ENCODE measurements at places on chromosomes 3 and 15.

DNA sequence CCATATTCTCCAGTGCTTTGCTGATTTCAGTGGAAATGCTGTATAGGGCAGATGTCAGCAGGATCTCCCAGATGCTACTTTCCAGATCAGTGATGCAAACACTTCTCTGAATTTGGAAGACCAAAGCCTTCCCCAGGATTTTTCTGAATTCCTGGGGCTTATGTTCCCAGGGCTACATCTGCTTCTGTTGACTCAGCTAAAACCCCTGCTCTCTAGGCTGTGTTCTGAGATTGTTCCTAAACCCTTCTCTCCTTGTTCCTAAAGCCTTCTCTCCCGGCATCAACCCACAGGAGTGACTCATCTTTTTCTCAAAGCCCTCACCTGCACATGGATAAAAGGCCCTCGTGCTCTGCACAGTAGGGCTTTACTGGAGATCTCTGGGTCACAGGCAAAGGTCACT, 35.5 kb downstream of the FAH start:
- DNase-seq, result no peak

- no peak for DNase-seq
Measured at GRCh38 chr3:190581041-190581541, 67.2 kb downstream of the IL1RAP start.

DNA sequence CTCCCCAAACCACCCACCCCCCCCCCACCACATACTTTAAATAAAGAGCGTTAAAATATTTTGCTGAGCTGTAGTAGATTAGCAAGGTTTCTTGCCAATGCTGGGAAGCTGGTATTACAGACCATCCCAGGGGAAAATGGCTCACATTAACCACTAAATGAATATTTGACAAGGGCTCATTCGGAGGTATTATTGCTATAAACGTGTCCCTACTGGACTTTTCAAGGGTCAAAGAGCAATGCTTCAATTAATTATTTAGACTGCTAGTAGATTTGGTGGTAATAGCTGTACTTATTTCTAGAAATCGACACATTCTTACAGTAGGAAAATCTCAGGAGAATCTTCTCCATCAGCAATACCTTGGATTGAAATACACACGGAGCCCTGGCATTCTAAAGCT, 5.2 kb downstream of the SOX2 start:
- no peak for DNase-seq

DNA sequence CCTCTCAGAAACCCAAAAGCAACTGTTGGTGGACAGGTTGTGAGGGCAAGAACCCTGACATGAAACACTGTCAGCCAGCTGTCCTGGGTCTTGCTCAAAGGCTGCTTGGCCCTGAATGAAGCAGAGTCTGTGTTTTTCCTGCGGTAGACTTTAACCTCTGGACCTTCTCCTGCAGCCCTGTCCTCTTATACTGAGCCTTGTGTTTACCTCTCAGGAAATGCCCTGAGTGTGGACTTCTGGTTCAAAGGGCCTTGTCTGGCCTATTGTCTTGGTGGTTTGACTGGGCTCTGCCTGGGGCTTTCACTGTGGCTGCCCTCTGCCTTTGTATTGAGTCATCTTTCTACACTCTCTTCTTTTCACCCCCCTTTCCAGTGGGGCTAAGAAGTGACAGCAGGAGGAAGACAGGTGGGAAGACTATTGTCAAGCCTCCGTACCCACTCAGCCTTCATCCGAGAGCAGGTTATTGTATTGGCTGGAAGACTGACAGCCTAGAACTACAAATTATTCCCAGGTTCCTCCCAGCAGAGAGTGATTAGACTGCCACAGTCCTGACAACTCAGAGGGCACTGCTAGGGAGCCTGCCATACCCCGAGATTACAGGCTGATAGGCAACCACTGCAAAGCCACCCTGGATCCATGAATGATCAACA, 3.5 kb downstream of the SEC13 start:
- no peak for DNase-seq

- no peak for DNase-seq
Measured at GRCh38 chr3:187986514-187986934, 167.4 kb upstream of the LPP start.

DNA sequence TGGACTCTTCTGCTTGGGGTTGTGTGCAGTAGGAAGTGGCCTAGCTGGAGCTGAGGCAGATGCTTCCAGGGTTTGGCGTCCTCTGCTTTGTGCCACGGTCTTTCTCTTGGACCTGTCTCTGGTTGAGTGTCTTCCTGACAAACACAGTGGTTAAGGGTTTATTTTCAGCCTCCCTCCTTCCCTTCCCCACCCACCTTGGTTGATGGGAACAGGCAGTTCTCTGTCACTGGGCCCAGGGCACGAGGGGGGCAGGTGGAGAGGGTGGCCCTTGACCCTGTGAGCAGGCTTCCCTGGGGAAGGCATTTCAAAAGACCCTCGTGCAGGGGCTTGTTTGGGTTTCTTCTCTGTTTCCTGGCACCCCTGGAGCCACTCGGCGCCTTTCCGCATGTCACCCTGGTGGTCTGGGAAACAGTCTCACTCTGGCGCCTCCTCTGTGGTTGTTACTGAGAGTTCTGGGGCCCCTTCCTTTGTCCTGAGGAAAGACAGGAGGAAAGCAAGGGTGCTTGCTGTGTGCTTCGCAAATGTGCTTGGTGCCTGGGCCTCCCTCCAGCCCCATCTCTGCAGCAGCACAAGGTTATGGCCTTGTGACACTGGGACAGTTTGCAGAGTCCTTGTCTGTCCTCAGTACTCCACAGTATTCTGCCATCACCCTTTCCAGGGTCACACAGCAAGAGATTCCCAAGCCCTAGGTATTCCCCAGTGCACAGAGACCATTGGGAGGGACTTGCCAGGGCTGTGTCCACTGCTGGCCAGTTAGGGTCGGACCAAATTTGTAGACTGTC, 10.3 kb upstream of the STAB1 start:
- no peak for DNase-seq
